ENCODE measurements at places on chromosomes 5 and 9. TPM values are rescaled to one million over a fixed set of nuclear protein-coding genes. Genes with fewer than 3 reads are reported as not detected.

NKD2 gene
- total RNA-seq = not detected

LHX3 gene
- total RNA-seq = not detected

COL23A1 gene
- total RNA-seq = 1.7 TPM

TENT4A gene
- total RNA-seq = 31.6 TPM

ANKRD55 gene
- total RNA-seq = not detected

RIOK2 gene
- total RNA-seq = 42.2 TPM

CCNI2 gene
- 34.5 TPM for total RNA-seq

PCDHGB7 gene
- 19.2 TPM for total RNA-seq

NR5A1 gene
- total RNA-seq = not detected

PCDHA8 gene
- not detected for total RNA-seq

DNA sequence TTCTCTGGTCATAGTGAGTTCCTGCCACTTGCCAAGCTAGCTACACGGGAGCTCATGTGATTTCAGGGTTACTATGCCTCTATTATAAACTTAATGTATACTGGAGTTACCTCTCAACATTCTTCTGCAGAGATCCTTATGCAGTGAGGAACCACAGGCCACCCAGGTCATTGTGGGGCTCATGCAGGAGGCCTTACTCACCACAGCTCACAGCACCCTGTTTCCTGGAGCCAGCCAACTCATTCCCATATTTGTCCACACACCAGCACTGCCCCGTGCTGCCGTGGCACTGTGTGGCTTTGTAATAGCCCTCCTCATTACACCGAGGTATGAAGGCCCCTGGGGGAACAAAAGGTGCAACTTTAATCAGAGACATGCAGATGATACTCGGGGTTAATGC, 520.0 kb downstream of the SPOCK1 start:
- DNase-seq = no peak

GRCh38 chr5:17441351-17441750, 56.7 kb upstream of the TAF11L2 start:
- DNase-seq = no peak

DNA sequence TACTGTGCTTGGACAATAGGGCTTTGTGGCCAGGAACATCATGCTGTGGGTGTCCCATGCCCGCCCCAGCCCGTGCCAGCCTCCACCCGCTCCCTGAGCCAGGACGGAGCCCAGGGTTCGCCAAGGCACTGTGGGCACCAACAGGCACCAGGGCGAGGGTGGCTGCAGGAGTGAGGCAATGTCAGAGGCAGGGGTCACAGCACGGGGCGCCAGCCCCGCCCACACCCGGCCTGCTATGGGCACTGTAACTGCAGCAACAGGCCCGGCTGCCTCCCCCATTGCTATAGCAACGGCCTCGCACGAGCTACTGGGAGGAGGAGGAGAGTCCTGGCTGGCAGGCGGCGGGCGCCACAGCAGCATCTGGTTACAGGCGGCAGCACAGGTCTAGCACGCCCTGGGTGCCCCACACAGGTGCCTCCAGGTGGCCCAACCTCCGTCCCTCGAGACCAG, 2.5 kb downstream of the ABCA2 start:
- peak; percentile 88 for DNase-seq

- DNase-seq = no peak
These were observed 33.8 kb upstream of the FBXL17 start for GRCh38 chr5:108415726-108416125.

DNA sequence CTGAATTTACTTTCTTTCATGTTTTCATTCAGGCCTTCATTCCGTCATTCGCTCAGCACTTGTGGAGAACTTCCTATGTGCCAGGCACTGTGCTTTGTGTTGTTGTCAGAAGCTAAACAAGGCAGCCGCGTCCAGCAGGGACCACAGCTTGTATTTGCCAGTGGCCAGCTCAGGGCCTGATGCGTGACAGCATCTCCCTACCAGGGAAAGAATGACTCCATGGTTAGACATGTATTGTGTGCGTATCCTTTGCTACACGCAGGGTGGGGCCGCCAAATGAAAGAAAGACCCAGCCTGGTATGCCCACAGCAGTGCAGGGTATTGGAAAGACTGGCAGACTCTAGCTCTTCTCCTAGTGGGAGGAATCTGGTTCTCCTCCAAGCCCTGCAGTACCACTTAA, 4.7 kb upstream of the COL27A1 start:
- DNase-seq = no peak

- no peak for DNase-seq
These were observed 581.2 kb upstream of the ZNF608 start for GRCh38 chr5:125327676-125328075.

DNA sequence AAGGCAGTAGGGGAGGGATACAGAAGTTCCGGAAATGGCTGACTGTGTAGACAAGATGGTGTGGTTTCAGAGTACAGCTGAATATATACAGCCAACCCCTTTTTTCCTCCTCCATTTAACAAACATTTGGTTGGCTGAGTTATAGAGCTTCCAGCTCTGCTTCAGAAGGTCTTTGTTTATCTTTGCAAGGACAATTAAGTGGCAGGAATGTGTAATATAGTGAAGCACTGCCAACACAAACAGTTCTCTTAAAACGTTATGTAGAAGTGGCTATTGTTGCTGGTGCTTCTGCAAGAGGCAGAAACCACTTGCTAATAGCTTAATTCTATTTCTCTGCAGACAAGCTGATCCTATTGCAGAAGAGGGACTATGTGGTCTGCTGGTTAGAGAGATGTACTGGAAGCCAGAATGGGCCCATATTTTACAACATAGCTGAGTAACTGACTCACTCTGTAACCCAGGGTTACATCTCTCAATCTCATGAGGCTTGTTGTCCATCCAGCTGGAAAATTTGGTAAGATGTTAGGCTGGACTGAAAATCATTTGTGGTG, 62.7 kb upstream of the OSMR start:
- no peak for DNase-seq

- no peak for DNase-seq
These were observed 9.6 kb downstream of the SEC61B start for GRCh38 chr9:99231711-99232110.

DNA sequence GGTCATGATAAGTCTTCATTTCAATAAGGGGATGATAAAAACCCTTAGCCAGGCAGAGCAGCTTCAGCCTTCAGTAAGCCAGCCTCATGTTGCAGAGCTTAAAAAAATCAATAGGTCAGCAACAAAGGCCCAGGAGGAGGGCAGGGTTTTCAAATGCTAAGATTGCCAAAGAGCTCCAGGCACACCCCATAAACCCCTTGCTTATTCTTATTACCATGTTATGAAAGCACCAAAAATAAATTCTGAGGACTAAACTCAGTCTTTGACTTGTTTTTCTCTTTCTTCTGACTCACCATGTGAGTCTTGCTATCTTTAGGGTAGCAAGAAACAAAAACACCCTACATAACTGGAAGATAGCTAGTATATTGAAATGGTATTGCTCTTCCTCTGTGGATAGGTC, 317.1 kb downstream of the KCTD16 start:
- DNase-seq = no peak

GRCh38 chr9:69147041-69147834, 26.8 kb upstream of the TJP2 start:
- DNase-seq = no peak

DNA sequence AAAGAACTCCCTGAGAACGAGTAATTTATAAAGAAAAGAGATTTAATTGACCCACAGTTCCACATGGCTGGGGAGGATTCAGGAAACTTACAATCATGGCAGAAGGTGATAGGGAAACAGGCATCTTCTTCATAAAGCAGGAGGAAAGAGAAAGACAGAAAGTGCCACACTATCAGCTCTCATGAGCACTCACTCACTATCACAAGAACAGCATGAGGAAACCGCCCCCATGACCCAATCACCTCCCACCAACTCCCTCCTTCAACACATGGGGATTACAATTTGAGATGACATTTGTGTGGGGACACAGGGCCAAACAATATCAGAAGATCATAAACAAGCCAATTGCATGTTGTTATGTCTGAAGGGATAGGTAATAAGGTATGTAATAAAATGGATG, 935.9 kb upstream of the COX7C start:
- no peak for DNase-seq

- DNase-seq = peak; percentile 58
These were observed 38.6 kb upstream of the GARNL3 start for GRCh38 chr9:127225801-127226625.

- peak; percentile 22 for DNase-seq
These were observed 701.3 kb upstream of the ACO1 start for GRCh38 chr9:31683116-31683515.

Measured in stomach (tissue), 19 donors.